ENCODE measurements at places on chromosomes 5 and 9.

GRCh38 chr9:92637886-92638620, 31.9 kb downstream of the IPPK start:
- DNase-seq: no peak

DNA sequence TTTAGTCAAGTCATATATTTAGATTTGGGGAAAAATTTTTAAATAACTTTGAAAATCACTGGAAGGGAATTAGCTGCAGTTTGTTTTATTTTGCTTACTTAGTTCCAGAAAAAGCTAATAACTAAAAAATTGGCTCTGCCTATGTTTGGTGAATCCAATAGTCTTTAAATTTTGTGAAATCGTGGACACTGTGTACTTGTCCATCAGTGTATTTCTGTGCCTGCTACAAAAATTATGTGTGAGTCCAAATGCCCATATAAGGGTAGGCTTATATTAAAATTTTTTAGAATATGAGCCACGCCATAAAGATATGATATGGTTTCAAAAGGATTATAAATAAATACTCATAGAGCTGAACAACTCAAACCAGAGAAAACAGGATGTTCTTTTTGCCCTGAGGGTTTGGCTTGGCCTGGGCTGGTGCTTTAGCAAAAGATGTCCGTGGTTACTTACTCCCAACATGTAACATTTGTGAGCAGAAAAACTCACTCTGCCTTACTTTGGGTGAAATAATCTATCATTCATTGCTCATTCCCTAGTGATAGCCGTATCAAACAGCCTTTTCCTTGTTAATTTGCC, 133.2 kb upstream of the PRLR start:
- DNase-seq: no peak

- no peak for DNase-seq
These were observed 112.4 kb downstream of the ANXA2R start for GRCh38 chr5:42927730-42928129.

GRCh38 chr9:32882705-32883104, 99.4 kb downstream of the TMEM215 start:
- no peak for DNase-seq

DNA sequence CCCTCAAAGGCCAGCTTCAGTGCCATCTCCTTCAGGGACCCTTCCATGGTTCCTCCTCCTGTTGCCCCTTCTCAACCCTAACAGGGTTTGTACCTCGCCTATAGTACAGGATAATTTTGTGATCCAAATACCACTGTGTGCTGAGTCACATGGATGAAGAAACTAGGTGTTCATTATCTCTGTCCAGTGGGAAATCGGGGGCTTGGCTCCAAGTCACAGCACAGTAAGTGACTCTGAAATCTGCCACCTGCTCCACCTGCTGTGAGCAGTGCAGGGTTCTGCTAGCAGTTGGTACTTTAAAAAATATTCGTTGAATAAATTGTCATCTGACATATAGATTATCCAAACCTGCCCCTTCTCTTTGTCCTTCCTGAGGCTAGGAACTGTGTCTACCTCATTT, 123.2 kb upstream of the OTULINL start:
- no peak for DNase-seq

DNA sequence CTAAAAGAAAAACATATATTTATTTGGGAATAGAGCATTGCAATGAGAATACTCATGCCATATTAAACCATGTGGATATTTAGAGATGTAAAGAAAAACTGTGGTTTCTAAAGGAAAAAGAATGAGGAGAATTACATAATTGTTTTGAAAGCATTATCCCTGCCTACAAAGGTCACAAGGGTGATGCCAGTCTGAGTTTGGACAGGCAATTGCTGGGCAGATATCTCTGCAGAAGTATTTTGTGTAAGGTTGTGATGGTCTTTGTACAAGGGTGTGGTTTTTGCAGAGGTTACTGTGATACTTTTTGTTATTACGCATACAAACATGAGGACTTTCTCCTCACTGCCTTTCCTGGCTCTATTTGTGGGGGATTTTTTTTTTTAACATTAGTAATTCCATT, 2022.9 kb upstream of the CDH6 start:
- DNase-seq: no peak

DNA sequence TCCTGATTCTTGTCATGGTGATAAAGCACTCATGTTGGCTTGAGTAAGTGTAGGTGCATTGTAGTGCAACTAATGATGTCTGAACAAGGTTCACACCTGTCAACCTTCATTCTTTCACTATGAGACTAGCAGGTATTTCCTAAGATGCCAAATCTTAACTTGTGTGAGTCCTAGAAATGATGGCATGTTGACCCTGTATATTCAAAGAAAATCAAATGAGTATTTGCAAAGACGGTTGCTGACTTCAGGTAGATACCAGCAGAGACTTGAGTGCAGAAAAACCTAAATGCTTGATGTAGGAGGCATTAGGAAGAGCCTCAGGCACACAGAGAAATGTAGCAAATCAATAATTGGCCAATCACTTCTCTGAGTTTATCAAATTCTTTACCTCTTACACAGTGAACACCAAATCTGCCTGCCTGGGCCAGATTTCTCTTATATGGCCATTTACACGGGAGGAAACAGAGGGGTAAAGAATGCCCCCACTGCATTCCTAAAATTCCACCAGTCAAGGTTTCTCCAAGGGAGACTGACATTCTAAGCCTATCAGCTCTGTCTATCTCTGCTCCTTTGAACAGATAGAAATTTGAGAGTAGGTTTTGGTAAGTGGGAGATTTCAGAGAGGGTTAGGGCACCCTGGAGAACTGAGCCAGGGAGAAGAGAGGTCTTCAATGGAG, 488.6 kb upstream of the WWC1 start:
- no peak for DNase-seq

DNA sequence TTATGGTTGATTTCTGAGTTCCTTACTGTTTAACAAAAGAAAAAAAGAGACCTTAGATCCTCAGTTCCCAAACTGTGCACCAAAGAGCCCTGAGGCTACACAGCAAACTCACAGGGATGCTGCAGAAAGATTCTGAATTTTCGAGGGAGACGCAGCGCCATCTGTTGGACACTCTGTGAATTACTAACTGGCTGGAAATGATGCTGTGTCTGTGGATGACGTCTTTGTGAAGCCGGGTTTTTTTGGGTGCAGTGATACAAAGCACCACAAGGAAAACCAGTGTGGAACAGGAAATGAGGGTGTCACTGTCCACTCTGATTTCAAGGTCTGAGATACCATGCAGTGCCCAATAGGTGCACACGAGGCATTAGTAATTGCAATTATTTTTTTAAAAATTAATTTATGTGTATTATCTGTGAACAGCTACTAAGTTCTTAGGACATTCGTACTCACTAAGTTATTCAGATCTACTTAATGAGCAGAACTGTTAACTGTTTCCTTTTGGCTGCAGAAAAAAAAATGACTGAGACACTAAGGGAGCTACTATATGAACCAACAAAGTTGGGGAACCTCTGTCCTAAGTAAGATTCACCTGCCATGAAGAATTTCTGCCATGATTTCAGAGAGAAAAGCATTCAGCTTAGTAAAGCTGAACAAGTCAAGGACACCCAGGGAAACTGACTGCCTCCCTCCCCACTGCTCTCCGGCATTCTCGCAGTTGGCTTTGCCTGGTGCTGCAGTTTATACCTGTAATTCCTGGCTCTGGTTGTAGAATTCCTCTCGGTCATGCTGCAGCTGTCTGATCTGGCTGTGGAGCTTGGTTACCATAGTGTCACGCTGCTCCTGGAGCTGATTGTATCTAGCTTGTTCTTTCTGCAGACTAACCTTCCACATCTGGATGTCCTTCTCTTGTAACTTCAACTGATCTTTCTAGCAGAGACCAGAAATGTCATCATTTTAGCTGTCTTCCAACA, 23.4 kb downstream of the SPACA9 start:
- peak; percentile 53 for DNase-seq

GRCh38 chr9:124257844-124258606, at the start of gene NEK6:
NEK6 (plus strand) TSS chr9:124257949; CDS start chr9:124301965, 44,016 bp downstream.
- DNase-seq: no peak

- no peak for DNase-seq
These were observed 6.9 kb downstream of the SOHLH1 start for GRCh38 chr9:135692410-135692809.

GRCh38 chr5:154411338-154411737, 34.5 kb upstream of the SAP30L start:
- no peak for DNase-seq

DNA sequence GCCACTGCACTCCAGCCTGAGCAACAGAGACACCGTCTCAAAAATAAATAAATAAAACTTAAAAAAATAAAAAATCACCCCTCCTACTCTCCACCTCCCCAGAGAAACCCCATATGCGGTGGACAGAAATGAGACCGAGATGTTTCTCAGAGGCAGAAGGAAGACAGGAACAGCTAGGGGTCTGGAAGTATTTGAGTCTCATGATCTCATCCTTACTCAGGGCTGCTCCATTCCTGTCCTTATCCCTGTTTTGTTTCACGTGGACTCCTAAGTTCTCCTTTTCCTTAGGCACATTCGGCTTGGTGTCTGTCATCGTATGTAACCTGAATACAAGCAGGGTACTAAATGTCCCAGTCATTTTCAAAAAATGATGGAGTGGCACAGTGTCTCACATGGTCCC, 76.1 kb downstream of the C9orf50 start:
- DNase-seq: peak; percentile 7
